Heart left ventricle (tissue), 16 donors: ENCODE measurements at places on chromosomes 6 and 20. TPM values are rescaled to one million over a fixed set of nuclear protein-coding genes. Genes with fewer than 3 reads are reported as not detected.

DNA sequence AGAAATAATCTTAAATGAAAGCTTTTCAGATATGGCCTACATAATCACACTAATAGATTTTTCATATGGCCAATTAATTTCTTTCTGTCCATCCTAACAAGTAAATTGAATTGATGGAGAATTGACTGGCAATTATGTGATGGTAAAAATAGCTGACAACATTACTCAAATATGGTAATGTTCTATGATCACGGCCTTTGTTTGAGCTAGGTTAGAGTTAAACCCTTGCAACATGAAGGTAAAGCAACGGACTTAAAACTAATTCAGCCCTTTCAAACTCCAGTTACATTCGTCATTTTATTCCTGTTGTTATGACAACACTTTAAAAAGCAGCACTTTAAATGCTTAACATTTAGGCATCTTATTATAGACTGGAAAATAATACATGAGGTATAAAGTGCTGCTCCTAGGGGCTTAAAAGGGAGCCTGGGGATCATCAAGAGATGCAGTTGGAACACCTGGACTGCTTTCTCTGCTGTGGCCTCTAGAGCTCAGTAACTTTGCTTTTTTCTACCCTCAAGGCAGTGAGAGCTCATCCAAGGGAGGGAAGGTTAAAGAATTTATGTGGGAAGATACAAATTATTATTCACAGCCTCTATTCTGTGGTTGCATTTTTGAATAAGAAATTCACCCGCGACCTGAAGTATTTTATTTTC lies 46.9 kb downstream of the RIPOR2 start:
- no peak for DNase-seq
- H3K36me3 ChIP-seq = no peaks in the 10 kb centered on the region
- H3K4me1 ChIP-seq = no peaks in the 10 kb centered on the region
- H3K27ac ChIP-seq = no peak overlapping the region
- H3K27me3 ChIP-seq = no peaks in the 10 kb centered on the region
- H3K4me3 ChIP-seq = no peak overlapping the region

- H3K27me3 ChIP-seq = no peaks in the 10 kb centered on the region
- DNase-seq = no peak
- no peaks in the 10 kb centered on the region for H3K36me3 ChIP-seq
- H3K4me1 ChIP-seq = no peaks in the 10 kb centered on the region
Measured at GRCh38 chr20:11966186-11966585, 48.5 kb downstream of the BTBD3 start.

DNA sequence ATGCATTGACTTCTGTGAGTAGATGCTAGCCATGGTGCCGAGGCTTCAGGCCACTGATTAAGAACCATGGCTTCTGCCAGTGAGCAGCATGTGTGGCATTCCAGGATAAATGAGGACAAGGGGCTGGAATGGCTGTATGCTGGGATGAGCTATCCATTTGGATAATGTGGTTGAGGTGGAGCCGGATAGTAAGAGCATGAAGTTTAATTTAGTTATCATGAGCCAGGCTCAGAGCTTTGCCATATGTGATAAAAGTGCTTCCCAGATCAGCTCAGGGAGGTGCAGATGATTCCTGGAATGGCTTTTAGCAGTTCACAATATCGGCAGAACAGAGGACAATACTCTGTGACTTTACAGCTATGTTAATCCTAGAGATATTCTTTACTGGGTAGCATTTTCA lies 34.6 kb upstream of the RNF8 start:
- H3K36me3 ChIP-seq = peaks cover 58% of the 10 kb centered on the region
- H3K27ac ChIP-seq = no peak overlapping the region
- no peak for DNase-seq
- H3K4me1 ChIP-seq = no peaks in the 10 kb centered on the region
- no peaks in the 10 kb centered on the region for H3K27me3 ChIP-seq

The PAQR8 gene
- total RNA-seq = 7.5 TPM

GRCh38 chr6:30361661-30362060 lies 16.7 kb downstream of the RPP21 start:
- H3K4me1 ChIP-seq = no peaks in the 10 kb centered on the region
- H3K36me3 ChIP-seq = no peaks in the 10 kb centered on the region
- no peak for DNase-seq
- H3K27ac ChIP-seq = no peak overlapping the region

The RTEL1 gene
- total RNA-seq = 9.6 TPM

The MDFI gene
- 0.88 TPM for total RNA-seq

- no peak overlapping the region for H3K27ac ChIP-seq
- H3K4me1 ChIP-seq = no peaks in the 10 kb centered on the region
- H3K36me3 ChIP-seq = no peaks in the 10 kb centered on the region
Measured at GRCh38 chr6:78781001-78781400, 86.3 kb upstream of the IRAK1BP1 start.

- no peaks in the 10 kb centered on the region for H3K27me3 ChIP-seq
- no peak overlapping the region for H3K27ac ChIP-seq
- DNase-seq = no peak
- H3K4me1 ChIP-seq = no peaks in the 10 kb centered on the region
- H3K4me3 ChIP-seq = no peak overlapping the region
- no peaks in the 10 kb centered on the region for H3K36me3 ChIP-seq
Measured at GRCh38 chr20:36646678-36647077, 682 bp upstream of the SLA2 start.

The EDN3 gene
- total RNA-seq = not detected

DNA sequence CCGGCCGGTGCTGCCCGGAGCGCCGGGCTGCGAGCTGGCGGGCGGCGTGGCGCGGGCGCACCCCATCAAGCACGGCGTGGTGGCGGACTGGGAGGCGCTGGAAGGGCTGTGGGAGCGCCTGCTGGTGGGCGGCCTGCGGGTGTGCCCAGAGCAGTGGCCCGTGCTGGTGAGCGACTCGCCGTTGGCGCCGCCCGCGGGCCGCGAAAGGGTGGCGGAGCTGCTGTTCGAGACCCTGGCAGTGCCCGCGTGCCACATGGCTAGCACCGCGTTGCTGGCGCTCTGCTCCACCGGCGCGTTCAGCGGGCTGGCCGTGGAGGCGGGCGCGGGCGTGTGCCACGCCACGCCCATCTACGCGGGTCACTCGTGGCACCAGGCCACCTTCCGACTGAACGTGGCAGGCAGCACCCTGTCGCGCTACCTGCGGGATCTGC lies 517 bp downstream of the ACTL10 start:
- peak overlapping the region; percentile 74 for H3K4me3 ChIP-seq
- H3K36me3 ChIP-seq = peaks cover 8% of the 10 kb centered on the region
- peak overlapping the region; percentile 76 for H3K27ac ChIP-seq
- H3K27me3 ChIP-seq = no peaks in the 10 kb centered on the region

- H3K36me3 ChIP-seq = no peaks in the 10 kb centered on the region
- peaks cover 4% of the 10 kb centered on the region for H3K4me1 ChIP-seq
- no peak overlapping the region for H3K27ac ChIP-seq
- no peak for DNase-seq
Measured at GRCh38 chr20:10328897-10329255, 105.1 kb downstream of the MKKS start.

The ADGRF5 gene
- 34.1 TPM for total RNA-seq

GRCh38 chr6:89952105-89952671 lies 57.9 kb downstream of the GJA10 start:
- no peak for DNase-seq
- no peak overlapping the region for H3K4me3 ChIP-seq
- H3K27me3 ChIP-seq = no peaks in the 10 kb centered on the region
- peaks cover 26% of the 10 kb centered on the region for H3K36me3 ChIP-seq

DNA sequence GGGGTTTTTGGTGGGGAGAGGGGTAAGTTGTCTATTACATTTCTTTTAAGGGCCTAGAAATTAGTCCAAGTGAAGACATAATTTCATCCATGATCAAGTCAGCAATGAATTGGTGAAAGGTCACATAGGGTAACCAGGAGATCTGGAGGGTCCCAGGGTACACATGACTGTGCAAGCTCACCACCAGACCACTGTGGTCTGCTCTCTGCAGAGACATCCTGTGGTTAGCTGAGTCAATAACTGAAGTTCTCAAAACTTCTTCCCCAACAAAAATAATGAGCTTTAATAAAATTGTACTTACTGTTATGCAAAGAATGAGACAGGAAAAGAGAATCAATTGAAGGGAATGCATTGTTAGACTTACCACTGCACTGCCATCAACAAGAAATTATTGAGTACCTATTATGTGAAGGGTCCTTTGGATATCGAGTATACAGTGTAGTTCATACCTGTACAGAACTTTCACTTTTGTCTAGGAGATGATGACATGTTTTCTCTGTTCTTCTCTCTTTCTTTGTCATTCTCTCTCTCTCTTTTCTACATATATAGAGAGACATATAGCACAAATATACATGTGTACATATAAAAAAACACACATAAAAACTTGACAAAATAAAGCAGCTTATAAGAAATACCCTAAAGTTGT lies 209.8 kb downstream of the GJA1 start:
- no peak overlapping the region for H3K4me3 ChIP-seq
- H3K27me3 ChIP-seq = no peaks in the 10 kb centered on the region
- H3K36me3 ChIP-seq = no peaks in the 10 kb centered on the region
- DNase-seq = no peak

- no peak overlapping the region for H3K27ac ChIP-seq
- H3K27me3 ChIP-seq = no peaks in the 10 kb centered on the region
- H3K4me1 ChIP-seq = no peaks in the 10 kb centered on the region
- DNase-seq = no peak
- H3K4me3 ChIP-seq = no peak overlapping the region
Measured at GRCh38 chr20:33252460-33252859, 16.7 kb downstream of the BPIFA1 start.

The CYP39A1 gene
- 10.5 TPM for total RNA-seq

DNA sequence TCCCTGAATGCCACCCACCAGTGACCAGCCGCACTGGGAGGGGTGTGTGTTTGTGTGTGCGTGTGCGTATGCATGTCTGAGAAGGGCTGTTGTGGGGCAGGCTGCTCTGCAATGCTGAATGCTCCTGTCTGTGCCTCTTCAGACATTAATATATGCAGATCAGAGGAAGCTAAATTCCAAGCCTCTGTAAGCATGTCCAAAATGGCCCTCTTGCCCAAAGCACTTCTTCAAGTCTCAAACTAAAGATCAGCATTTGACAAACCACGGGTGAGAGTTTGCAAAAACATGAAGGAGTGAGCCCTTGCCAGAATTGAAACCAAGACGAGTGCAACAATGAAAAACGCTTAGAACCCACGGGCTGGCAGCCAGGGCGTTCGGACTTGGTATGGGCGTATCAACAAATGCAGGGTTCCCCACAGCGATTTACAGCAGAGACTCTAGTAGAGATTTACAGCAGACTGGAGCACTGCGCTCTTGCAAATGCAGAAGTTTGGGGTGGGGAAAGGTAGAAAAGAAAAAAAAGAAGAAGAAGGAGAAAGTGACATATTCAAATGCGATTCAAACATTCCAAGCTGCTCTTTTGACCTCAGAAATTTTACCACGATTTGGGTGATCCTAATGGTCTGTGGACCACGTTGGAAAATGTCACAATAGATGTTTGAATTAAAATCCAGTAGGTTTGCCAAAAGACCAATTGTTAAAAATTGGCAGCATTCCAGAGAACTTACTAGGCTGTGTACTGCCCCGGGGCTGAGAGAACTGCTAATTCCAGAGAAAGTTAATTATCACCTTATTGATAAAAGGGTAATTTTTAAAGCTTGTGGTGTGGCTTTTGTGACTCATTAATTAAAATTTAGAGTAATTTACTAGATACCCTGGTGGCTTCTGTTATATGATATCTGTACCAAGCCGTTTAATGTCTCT lies 3.5 kb downstream of the SCML4 start:
- H3K27me3 ChIP-seq = no peaks in the 10 kb centered on the region
- no peak for DNase-seq
- peak overlapping the region; percentile 23 for H3K4me3 ChIP-seq
- H3K27ac ChIP-seq = no peak overlapping the region

The PPP1R3D gene
- total RNA-seq = 12.5 TPM

DNA sequence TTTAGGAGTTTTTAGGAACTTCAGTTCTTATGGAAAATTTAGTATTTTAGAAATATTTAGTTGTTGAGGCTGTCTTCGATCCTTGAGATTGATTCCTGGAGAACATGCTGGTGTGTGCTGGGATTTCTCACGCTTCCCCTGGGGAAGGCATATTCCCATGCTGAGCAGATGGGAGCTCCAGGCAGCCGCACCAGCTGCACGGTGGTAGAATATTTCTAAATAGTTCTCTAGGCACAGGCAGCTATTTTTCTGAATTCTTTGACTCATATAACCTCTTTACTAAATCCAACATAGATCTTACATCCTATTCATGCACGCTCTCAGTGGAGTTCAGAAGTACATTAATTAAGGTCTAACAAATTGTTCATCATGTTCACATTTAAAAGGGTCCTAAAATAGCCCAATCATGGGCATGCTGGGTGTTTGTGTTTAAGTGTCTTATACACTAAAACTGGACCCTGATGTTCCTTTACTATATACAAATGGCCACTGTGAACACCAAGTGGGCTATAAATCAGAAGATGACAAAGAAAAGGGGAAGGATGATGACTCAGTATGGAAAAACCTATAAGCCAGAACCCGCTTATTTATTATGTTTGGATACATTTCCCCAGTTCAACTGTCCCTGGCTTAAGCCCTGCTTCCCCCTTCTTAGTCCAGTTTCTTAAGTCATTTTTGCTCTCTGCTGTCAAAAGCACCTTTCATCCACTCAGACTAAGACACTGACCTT lies 138.5 kb downstream of the UST start:
- no peaks in the 10 kb centered on the region for H3K36me3 ChIP-seq
- no peaks in the 10 kb centered on the region for H3K27me3 ChIP-seq
- H3K27ac ChIP-seq = no peak overlapping the region
- H3K4me1 ChIP-seq = peaks cover 13% of the 10 kb centered on the region
- DNase-seq = no peak

- H3K4me3 ChIP-seq = no peak overlapping the region
- no peak for DNase-seq
- H3K27me3 ChIP-seq = no peaks in the 10 kb centered on the region
- H3K4me1 ChIP-seq = no peaks in the 10 kb centered on the region
- no peaks in the 10 kb centered on the region for H3K36me3 ChIP-seq
Measured at GRCh38 chr20:5670036-5670536, 80.1 kb upstream of the SHLD1 start.

The RBM12 gene
- 44.4 TPM for total RNA-seq

- no peak overlapping the region for H3K4me3 ChIP-seq
- no peaks in the 10 kb centered on the region for H3K36me3 ChIP-seq
- no peak overlapping the region for H3K27ac ChIP-seq
- H3K4me1 ChIP-seq = no peaks in the 10 kb centered on the region
Measured at GRCh38 chr20:12965212-12965869, 43.4 kb upstream of the SPTLC3 start.

The TSBP1 gene
- total RNA-seq = not detected

The FGD2 gene
- 4.6 TPM for total RNA-seq

DNA sequence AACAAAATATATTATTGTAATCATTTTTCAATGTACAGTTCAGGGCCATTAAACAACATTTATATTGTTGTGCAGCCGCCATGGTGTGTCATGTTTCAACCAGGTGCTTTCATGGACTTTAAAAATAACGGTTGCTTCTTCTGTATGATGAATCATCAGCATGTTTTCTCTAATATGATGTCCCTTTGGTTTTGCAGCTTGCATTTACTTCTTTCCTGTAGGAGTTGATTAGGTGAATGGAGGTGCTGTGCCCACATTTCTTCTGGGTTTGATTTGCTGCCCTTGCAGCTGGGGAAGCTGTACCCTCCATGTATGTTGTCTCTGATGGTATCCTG lies 54.9 kb upstream of the TULP4 start:
- peaks cover 3% of the 10 kb centered on the region for H3K4me1 ChIP-seq
- no peak for DNase-seq
- no peaks in the 10 kb centered on the region for H3K36me3 ChIP-seq
- H3K27ac ChIP-seq = no peak overlapping the region
- no peaks in the 10 kb centered on the region for H3K27me3 ChIP-seq
